Cortex of kidney (tissue), 1 donor: ENCODE measurements at places on chromosomes 6 and 20.

GRCh38 chr6:43077333-43077809 lies 1.3 kb downstream of the PTK7 start:
- DNase-seq: no peak

GRCh38 chr6:162736961-162737360 lies 9.2 kb downstream of the PACRG start:
- DNase-seq: no peak

DNA sequence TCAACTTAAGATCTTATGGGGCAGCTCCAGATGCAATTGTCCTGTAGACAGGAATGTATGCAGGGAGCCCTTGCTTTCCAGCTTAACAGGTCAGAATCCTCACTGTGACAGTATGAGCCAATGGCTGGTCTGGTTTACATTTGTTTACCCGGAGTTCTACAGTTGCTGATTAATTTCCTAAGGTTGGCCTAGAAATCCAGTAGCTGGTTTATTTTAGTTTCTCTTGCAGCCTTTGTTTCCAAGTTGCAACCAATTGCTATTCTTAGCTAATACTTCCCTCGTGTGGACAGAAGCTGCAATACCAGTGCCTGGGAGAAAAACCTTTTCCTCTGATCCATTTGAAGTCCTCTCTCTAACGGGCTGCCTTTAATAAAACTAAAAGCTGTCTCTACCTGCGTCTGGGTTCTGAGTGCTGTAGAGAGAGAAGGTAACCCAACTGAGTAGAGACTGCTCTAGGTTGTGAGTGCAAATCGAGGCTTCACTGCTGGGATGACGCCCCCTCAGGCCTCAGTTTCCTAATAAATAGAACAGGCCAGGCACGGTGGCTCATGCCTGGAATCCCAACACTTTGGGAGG lies 45.9 kb downstream of the ZNF217 start:
- no peak for DNase-seq

DNA sequence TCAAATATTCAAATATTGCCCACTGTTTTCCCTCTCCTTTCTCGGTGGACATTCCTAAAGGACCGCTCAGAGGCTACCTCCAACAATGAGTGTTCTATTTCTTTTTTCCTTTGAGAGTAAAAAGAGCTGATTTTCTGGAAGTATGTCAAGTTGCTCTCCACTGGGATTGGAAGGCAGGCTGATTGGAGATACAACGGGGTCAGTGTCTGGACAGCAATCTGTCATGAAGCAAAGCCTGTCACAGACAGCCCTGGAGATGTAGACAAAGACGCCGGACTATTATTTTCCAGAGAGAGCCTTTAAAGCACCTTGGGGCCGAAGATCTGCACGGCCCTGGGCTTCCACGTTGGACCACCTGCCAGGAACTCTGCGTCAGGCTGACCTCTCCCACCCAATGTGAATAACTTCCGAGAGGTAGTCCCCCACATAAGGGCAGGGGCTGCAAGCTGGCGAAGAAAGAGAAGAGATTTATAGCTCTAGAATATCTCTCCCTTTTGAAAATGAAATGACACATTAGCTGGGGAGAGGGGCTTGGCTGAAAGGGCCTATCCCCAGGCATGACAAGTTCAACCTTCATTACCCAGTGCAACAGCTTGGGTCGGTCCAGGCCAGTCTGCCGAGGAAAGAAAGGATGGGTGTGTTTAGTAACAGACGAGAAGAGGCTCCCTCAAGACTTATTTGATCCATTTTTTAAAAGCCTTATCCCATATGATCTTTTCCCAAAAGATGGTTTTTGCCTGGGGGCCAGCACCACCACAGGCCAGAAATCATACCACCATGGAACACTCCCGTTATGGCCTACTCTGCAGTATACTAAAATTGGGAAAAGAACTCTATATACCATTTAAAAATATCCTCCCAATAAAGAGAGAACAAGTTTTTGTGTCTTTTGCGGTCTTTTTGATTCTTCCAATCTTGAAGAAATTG lies 131.1 kb downstream of the OLIG3 start:
- DNase-seq: no peak

- no peak for DNase-seq
These were observed 76.6 kb downstream of the DZANK1 start for GRCh38 chr20:18390201-18390600.

- no peak for DNase-seq
These were observed 214.7 kb downstream of the TFAP2C start for GRCh38 chr20:56843817-56844216.

DNA sequence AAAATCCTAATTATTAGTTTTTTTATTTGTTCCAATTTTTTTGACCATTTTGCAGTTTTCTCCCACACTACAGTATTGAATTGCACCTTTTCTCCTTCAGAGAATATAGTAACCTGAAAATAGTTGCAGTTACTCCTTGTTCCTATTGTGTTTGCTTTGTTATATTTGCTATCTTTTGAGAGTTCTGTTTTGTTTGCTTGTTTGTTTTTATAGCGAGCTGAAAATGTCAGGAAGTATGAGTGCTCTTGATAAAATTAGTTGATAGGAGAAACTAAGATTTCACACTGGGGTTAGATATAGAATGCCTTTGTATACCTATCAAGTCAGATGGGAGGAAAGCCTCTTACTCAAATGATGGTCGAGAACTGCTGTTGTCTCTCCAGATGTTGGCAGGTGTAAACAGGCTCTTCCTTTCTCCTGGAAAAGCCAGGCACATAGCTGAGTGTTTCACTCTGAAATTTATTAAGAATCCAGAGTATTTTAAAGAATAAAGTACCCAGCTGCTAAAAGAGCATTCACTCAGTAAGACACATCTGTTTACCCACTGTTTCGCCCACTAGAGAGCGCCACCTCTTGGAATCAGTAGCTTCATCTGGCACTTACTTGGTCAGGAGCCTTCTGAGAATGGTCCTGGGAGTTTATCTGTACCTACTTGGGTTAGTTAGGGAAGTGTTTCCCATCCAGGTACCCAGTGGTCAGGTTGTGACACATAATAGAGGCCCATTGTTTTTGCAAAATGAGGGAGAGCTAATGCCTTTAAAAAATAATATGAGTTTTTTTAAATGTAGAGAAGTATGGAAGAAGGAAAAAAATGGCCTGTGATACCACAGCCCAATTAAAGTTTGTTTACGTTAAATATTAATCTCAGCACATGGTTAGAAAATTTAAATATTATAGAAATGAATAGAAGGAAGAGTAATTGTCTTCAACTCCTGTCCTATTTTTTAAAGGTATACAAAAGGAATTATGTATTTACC lies 11.2 kb downstream of the NT5DC1 start:
- DNase-seq: no peak

DNA sequence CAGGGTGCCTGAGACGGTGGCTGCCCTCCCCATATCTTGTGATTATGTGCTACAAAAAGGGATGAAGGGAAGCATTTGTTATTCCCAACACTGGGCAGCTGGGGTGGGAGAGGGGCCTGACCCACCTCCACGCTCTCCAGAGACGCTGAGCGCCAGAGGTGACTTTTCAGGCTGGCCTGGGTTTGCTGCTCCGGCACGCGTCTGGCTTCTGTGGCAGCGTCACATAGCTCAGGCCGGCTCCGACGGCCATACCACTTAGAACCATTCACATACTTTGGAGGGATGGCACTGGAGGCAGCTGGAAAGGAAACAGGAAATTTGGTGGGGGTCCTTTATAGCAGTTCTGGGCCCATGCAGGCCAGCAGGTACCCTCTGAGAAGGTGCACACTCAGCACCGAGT lies 72.6 kb downstream of the NINL start:
- DNase-seq: no peak

DNA sequence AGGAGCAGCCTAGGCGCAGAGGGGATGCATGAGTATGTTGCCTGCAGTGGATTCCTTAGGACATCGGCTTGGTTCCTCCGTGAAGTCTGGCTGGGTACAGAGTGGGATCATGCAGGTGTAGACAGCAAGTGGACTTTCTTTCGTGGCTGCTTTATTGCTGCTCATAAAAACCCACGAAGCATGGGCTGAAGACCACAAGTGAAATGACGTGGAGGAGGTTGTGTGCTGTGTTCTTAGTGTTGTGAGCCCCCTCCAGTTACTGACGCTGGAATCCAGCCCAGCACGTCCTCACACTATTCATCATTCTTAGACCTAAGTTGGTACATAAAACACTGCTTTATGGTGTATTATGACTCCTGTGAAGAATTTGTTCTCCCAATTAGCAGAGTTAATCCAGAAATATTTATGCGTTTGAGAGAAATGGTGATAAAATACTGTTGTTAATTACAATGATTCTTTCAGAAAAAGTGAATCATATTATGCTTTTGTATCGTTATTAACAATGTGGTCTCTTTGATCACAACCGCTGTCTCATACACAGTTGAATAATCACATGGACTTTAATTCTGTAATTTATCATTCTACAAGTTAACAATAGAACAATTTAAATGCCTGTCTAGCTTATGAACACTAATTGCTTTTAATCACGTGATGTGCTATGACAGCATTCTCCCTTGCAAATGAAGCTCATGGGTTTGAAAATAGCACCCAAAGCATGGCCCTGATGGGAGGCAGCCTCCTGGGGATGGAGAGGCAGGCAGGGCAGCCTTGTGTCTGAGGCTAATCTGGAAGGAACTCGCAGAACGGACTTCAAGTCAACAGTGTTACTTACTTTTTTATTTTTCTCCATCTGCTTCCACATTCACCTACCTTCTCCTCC lies 233.9 kb upstream of the SYNDIG1 start:
- DNase-seq: no peak

DNA sequence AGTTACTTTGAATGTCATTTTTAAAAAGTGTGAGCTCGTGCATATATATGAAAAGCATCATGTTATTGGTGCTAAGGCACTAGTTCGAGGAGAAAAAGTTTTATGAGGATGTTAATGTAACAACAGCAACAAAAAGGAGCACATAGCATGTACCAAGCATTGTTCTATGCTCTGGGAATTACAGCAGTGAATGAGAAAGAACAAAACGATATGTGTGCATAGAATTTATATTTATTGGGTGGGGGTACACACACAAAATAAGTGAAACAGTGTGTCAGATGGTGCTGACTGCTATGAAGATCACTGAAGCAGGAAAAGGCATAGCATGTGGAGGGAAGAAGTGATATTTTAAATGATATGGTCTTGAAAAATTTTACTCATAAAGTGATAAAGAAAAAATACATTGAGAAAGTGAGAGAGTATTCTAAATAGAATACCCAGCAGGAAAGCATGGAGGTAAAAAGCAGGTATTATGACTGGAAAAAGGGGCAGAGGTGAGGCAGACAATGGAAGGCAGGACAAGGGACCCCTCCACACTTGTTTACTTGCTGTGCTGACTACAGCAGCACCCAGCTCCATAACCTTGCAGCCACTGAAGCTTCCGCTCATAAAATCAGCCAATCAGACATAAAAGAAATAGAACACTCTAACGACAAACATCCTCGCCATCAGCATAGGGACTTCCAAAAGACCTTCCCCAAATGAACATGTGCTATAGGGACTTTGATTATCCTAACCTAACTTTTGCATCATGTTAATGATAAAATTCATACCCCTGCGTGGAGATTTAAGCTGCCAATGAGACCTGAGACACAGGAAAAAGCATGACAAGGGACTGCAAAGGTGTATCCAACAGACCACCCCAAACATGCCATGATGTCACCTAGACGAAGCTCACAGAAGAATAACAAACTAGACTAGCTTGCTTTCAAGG lies 119.9 kb downstream of the HFE start:
- DNase-seq: no peak

GRCh38 chr6:105728995-105729394 lies 326.1 kb upstream of the PREP start:
- DNase-seq: no peak

- no peak for DNase-seq
These were observed 68.5 kb downstream of the FYN start for GRCh38 chr6:111804627-111805235.

DNA sequence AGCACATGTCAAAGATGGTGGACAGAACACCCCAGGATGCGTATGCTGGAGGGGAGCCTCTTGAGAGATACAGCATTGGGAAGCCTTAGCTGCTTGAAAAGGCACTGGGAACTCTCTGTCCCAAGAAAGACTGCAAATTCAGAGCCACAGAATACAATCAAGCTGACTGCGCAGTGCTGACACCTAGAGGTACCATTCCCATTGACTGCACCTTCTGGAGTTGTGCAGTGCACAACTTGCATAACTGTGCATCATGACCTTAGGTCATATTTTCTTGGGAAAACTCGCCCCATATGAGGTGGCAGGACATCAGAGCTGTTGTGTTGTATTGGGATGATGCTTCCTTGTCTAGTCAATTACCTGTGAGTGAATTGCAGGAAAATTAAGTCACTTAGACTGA lies 646.5 kb upstream of the NOX3 start:
- DNase-seq: no peak

- no peak for DNase-seq
These were observed 158.3 kb downstream of the FRK start for GRCh38 chr6:115902436-115902835.

- no peak for DNase-seq
These were observed 96.7 kb downstream of the OGFRL1 start for GRCh38 chr6:71385111-71385822.

DNA sequence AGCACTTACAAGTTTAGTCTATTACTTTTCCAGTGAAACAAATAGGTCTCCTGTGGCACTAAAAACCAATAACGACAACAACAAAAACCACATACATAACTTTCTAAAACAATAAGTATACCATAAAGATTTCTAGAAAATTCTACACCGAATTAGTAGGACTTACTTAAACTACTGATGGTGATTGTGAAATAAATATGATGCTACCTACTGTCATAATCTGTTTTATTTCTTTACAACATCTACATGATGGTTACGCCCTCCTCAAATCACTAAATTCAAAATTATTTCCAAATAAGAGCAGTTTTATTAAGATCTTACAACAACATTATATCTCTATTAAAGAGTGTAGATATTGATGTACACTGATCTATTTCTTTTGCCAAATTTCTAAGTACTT lies 147.0 kb downstream of the DST start:
- DNase-seq: no peak

DNA sequence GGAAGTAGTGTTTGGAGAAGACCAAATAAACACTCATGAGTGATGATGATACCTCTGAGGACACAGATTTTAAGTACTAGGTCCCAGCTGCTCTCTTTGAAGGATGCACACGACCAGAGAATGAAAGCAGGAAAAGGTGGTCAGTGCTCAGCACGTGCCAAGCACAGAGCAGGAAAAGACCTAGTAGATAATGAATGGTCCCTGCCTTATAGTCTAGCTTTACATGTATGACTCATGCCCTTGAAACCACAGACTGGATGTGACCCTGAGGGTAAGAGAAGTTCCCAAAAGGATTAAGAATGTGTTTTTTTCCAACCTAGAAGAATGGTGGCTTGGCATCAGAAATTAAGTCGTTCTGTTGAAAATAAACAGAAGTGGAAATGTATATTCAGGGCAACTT lies 2.8 kb upstream of the MC3R start:
- DNase-seq: no peak

- DNase-seq: no peak
These were observed 25.4 kb downstream of the GABRR2 start for GRCh38 chr6:89289710-89290109.

GRCh38 chr6:14622085-14622484 lies 504.5 kb downstream of the CD83 start:
- DNase-seq: no peak

GRCh38 chr6:14458669-14459266 lies 341.2 kb downstream of the CD83 start:
- DNase-seq: no peak

- no peak for DNase-seq
These were observed 71.1 kb upstream of the FOXQ1 start for GRCh38 chr6:1240766-1241318.
